ENCODE measurements at places on chromosomes 1 and 21. TPM values are rescaled to one million over a fixed set of nuclear protein-coding genes. Genes with fewer than 3 reads are reported as not detected.
A peak's percentile ranks its signal among the peaks of the same experiment; 100 is the strongest.

The SPRR2G gene
- not detected for total RNA-seq

The C1QA gene
- not detected for total RNA-seq

- DNase-seq: no peak
These were observed 69.9 kb downstream of the TOMM20 start for GRCh38 chr1:235058695-235059094.

GRCh38 chr1:40257313-40257687, 736 bp upstream of the ZMPSTE24 start:
- DNase-seq: no peak

GRCh38 chr1:34907487-34908090, 21.9 kb downstream of the DLGAP3 start:
- DNase-seq: no peak

DNA sequence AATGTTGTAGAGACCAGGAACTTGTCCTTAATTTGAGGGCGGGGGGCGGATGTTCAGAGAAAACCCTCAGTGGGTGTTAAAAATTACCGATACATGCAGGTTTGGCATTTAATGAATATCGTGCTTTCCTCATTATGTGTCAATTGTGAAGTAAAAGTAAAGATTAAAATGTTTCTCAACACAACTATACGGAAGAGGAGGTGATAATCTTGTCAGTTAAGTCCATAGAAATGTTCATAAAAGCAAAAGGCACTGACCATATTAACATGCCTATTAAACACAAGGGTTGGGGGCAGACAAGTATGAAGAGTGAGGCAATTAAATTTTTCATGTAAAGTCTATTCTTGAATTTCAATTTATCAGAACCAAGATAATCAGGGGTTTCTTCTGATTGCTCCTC, 1.3 kb downstream of the BRINP3 start:
- DNase-seq: no peak

- no peak for DNase-seq
These were observed 391 bp upstream of the KIAA1614 start for GRCh38 chr1:180912211-180912800.

DNA sequence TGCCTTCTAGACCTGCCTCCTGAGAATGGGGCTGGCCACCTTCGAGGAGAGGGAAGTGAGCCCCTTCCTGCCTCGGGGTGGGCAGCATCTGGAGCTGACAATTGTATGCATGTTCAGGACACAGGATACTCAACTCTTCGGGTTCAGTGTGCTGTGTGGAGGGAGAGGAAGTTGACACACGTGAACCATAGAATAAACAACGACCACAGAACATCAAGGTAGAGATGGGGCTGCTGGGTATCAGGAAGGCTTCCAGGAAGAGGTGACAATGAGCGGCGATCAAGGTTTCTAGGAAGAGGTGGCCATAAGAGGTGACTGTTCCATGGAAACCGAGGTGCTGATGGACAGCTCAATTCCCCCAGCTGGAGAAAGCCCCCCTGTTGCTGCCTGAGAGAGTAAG, 22.0 kb downstream of the UBIAD1 start:
- peak; percentile 41 for DNase-seq
